ENCODE measurements at places on chromosomes 12 and 14.

- DNase-seq = no peak
These were observed 5.0 kb downstream of the BIN2 start for GRCh38 chr12:51318846-51319599.

- DNase-seq = no peak
These were observed 39.8 kb downstream of the GRIN2B start for GRCh38 chr12:13941258-13942249.

DNA sequence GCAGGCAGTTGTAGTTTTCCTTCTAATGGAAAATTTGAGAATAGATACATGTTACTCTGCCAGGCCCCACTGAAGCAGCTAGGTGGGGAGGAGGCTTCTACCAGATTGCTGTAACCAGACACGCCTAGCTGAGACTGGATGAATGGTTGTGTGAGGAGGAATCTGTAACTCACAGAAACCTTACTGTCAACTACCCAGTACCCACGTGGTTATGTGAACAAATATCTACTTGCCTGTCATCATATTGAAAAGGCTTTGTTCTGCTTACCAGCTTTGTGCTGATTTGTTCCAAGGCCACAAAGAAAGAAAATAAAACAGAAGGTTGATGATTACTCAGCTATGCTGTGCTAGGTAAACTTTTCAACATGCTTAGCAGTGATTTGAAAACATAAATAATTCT lies 167.2 kb downstream of the CAPZA3 start:
- DNase-seq = no peak

- no peak for DNase-seq
These were observed 106.7 kb downstream of the RPS29 start for GRCh38 chr14:49479432-49479831.

DNA sequence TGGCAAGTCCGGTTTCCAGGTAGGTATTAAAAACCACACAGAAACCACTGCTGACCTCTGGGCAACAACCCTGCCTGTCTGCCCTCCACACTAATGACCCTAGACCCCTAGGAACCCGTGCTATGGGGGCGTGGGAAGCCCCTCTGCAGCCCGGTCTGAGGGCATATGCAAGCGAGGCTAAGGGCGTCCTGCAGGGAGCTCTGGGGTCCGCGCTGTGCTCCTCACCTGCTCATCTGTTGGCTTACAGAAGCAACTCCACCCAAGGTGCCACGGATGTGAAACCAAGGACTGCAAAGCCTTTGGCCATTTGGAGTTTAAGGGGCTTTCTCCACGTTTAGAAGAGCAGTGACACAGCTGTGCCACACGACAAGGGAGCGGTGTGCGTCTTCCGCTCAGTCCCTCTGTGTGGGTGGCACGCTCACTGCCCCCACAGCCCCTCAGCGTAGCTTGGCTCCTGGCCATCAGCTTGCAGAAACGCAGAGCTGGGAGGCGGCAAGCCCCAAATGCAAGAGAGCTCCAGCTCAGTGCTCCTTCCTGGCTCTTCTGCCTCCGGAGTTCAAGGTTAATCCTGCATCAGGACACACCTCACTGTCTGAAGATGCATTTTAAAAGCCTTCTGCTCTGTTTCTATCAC lies 18.4 kb downstream of the AMN start:
- DNase-seq = no peak

- no peak for DNase-seq
These were observed 96.1 kb downstream of the DNAH10 start for GRCh38 chr12:123858176-123858575.

DNA sequence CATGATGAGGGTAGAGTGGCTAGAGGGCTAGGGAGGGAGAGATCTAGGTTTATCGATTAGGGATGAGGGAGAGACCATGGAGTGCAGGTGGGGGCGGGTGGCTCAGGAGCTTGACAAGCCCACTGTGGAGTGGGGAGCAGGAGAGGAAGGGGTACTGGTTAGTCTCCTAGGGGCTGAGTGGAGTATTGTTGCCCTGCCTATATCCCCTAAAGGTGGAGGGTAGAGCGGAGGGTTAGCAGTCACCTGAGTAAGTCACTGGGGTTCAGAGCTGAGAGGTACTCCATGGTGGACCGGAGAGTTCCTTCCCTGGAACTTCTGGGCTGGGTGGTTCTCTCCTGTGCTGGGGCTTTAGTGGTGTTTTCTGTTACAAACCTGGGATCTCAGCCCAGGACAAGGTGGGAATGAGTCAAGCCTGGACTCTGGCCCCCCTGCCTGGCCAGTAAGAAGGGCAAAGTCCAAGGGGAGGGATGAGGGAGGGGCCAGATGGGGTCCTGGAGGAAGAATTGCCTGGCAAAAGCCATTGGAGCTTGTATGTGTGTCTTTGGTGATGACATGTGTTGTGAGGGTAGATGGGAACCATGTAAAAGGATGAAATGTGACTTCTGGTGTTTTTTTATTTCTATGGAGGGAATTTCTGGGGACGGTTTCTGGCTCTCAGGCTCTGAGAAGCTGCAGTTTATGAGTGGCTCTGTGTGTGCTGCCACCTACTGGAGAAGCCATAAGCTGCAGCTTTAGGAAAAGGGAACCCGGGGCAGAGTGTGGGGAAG lies at the start of gene CIDEB:
TSS of gene CIDEB (minus strand) at position 403 of the 767 bp plus-strand sequence. CDS start at position 284, 119 bp downstream.
- peak; percentile 49 for DNase-seq

- no peak for DNase-seq
These were observed 36.2 kb upstream of the YY1 start for GRCh38 chr14:100202712-100203111.

DNA sequence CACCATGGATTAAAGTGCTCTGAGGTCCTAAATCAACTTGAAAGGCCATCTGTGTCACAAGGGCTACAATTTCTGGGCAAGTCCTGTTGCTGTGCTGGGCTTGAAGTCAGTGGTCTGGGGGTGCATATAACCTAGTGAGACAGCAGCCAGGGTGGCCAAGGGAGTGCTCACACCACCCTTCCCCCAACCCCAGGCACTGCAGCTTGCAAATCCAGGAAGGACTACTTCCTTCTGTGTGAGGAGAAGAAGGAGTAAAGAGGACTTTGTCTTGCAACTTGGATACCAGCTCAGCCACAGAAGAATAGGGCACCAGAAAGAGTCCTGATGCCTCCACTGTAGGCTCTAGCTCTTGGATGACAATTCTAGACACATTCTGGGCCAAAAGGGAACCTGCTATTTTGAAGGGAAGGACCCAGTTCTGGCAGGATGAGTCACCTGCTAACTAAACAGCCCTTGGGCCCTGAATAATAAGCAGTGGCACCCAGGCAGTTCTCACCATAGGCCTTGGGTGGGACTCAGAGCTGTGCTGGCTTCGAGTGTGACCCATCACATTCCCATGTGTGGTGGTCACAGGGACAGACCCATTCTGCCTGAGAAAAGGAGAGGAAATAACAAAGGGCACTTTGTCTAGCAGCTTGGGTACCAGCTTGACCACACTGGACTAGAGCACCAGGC lies 32.6 kb upstream of the DHRS7 start:
- no peak for DNase-seq

DNA sequence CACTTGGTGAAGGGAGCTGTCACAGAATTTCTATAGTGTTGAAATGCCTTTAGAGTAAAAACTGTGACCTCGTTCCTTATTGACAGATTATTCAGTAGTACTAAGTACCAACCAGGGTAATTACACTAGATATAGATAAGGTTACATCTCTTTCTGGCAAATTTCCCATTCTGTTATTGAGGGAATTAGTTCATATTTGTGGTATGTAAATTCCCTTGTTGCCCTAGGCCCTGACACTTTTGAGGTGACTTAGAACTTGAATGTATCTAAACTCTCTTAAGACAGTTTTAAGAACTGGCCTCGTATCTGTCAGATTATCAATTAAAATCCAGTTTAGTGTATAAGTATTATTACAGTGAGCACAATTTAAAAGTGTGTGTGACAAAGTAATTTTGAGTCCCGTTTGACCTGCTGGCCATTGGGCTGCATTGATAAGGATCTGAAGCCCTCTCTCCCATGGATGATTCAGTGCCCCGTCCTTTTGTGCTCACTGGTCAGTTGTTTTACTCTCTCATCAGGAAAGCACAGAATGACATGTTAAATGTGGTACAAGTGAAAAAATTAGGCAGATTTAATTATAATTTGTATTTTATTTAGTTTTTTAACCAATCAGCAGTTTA lies 123.2 kb downstream of the GPR135 start:
- no peak for DNase-seq

DNA sequence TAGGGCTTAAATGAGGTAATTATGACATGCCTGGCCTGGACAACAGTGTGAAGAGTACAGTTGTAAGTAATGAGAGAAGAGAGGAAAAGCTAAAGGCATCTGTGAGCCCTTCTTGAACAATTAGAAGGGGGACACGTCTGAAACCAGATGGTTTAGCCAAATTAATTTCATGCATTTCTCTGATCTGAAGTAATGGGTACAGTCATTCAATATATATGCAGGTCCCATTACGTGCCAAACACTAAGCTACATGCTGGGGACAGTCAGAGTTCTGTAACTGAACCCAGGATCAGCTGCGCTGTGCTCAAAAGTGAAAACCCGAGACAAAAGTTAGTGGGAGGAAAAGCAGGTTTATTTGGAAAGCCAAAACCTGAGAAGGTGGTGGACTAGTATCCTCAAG lies 207.2 kb upstream of the TMTC1 start:
- no peak for DNase-seq

DNA sequence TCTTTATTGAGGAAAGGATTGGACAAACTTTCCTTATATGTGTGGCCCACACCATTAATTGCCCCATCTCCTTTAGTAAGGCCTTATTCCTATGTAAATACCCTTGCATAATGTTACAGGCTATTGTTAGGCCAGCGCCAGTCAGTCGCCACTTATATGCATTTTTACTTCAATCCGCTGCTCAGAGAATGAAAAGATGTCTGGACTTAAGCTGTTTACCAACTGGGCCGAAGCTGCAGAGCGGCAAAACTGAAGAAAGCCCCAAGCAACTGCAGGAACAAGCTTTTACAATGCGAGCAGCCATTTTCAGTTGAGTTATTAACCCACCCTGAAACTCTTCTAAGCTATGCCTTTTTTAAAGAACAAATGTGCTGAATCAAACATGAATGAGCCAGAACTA lies 92.1 kb upstream of the OTX2 start:
- no peak for DNase-seq

DNA sequence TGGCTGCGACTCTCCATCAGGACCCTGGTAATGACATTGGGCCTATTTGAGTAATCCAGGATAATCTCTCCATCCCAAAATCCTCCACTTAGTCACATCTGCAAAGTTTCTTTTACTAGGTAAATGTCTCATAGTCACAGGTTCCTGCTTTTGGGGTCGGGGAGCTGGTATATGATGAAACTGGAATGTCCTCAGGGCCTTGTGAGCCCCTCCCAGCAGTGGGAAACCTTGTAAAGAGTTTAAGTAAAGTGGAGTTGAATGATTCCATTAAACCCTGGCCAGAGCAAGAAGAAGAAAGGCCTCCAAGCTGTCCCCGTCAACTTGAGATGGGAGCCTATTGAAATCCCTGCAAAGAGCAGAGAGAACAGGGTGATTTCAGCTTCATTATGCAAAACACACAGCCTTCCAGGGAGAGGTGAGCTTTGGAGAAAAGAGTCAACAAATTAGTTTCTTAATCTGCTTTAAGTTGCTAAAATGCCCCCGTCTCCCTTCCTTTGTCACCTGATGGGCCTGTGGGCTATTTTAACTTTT lies 12.6 kb downstream of the WSCD2 start:
- DNase-seq = no peak

GRCh38 chr14:75602503-75602902 lies 24.1 kb downstream of the FLVCR2 start:
- DNase-seq = no peak

DNA sequence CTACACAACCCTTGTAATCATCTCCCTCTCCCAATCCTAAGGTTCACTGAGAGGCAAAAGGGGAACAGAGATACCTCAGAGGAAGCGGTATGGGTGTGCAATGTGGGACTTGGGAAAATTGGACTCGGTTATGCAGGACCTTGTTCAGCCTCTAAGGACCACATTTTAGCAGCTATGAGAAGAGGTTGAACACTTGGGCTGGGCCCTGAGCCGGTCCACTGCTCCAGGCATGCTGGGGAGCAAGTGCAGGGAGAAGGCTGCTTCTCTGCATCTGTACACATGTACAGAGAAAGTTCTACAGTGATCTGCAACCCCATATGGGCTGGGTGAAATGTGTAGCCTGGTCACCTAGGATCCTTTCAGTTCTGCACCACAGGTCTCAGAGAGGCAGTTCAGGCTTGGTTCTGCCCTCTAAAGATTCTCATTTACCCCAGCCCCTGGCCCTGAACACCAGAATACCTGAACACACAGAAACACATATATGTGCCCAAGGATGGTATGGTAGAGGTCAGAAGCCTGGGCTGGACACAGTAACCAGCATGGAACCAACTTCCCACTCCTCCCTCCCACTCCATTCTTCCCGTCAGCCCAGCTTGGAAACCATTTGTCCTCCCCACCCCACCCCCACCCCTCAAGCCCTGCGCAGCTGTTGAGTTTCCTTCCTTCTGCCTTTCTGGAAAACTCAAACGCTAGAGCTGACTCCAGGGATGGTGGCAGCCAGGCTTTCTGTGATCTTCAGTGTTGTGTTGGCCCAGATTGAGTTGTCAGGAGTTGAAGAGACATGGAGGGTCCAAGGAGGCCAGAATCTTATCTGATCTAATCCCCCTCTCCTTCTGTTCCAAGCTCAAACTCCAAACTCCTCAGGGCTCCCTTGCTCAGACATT lies 10.4 kb downstream of the HOXC5 start:
- DNase-seq = no peak

DNA sequence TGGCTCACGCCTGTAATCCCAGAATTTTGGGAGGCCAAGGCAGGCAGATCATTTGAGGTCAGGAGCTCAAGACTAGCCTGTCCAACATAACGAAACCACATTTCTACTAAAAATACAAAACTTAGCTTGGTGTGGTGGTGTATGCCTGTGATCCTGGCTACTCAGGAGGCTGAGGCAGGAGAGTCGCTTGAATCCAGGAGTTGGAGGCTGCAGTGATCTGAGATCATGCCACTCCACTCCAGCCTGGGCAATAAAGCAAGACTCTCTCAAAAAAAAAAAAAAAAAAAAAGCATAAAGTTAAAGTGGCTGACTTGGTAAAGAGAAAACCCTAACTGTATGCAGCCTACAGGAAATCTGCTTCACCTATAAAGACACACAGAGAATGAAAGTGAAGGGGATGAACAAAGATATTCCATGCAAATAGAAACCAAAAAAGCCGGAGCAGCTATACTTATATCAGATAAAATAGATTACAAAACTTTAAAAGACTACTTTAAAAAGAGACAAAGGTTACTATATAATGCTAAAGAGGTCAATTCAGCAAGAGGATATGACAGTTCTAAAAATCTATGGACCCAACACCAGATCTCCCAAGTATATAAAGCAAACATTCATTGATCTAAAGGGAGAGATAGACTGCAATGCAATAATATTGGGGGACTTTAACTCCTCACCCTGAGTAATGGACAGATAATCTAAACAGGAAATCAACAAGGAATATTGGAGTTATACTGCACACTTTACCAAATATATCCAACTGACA lies 4.1 kb downstream of the CLEC2B start:
- DNase-seq = no peak

- no peak for DNase-seq
These were observed 52.8 kb downstream of the FRMD6 start for GRCh38 chr14:51704545-51704944.

- DNase-seq = no peak
These were observed 90.1 kb downstream of the FOXN4 start for GRCh38 chr12:109218996-109219395.

- no peak for DNase-seq
These were observed 104.7 kb downstream of the PLEKHA5 start for GRCh38 chr12:19234171-19234704.

All from stimulated activated CD4-positive, alpha-beta T cell treated with anti-CD3 and anti-CD28 coated beads, TNF-alpha, amount 100 ng/mL, for 24 hours (primary cell).